ENCODE measurements at places on chromosomes 12 and 14. TPM values are rescaled to one million over a fixed set of nuclear protein-coding genes. Genes with fewer than 3 reads are reported as not detected.

The PTPN6 gene
- 13.5 TPM for total RNA-seq

The ABHD12B gene
- not detected for total RNA-seq

The PROX2 gene
- not detected for total RNA-seq

The TMEM106C gene
- 120 TPM for total RNA-seq

The DNAH10 gene
- total RNA-seq = 0.25 TPM

The TAS2R9 gene
- not detected for total RNA-seq

The FIGNL2 gene
- total RNA-seq = 0.21 TPM

The PITPNM2 gene
- total RNA-seq = 14.9 TPM

The COX8C gene
- total RNA-seq = not detected
